Mononuclear cell (primary cell): ENCODE measurements at places on chromosomes 1 and 21. TPM values are rescaled to one million over a fixed set of nuclear protein-coding genes. Genes with fewer than 3 reads are reported as not detected.

Gene DCST1
- 0.21 TPM for total RNA-seq

Gene ZNF683
- 1.8 TPM for total RNA-seq

Gene AMPD1
- total RNA-seq: not detected

Gene PLA2G2F
- not detected for total RNA-seq
